ENCODE measurements at places on chromosomes 3 and 15.

DNA sequence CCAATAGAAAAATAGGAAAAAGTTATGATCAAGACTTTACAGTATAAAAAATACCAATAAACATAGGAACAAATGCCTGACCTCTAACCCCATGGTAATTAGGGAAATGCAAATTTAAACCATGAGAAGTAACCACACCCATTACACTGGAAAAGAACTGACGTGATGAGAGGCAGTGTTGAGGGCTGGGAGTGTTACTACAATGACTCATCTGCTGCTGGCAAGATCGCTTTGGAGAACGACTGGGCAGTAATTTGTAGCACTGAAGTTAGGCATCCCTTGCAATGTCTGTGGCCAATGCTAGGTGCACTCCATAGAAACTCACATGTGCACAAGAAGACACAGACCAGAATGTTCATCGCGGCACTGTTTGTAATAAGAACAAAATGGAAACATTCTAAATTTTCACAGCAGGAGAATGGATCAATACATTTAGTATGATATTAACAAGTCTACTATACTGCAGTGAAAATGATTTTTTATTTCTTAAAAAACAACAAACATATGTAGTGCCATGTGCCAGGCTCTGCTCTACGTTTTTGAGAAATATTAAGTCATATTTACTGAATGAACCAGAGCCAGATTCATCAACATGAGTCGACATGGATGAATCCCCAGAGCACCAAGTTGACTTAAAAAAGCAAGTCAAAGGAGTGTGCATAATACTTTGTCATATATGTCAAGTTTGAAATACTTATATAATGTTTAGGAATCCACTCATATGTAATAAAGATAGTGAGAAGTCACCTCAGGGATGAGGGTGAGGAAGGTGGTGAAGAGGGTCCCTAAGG is 37.6 kb upstream of the EPHB3 start:
- DNase-seq, result peak; percentile 43

- no peak for DNase-seq
Observed at GRCh38 chr15:64536244-64536836, 76.0 kb downstream of the ZNF609 start.

DNA sequence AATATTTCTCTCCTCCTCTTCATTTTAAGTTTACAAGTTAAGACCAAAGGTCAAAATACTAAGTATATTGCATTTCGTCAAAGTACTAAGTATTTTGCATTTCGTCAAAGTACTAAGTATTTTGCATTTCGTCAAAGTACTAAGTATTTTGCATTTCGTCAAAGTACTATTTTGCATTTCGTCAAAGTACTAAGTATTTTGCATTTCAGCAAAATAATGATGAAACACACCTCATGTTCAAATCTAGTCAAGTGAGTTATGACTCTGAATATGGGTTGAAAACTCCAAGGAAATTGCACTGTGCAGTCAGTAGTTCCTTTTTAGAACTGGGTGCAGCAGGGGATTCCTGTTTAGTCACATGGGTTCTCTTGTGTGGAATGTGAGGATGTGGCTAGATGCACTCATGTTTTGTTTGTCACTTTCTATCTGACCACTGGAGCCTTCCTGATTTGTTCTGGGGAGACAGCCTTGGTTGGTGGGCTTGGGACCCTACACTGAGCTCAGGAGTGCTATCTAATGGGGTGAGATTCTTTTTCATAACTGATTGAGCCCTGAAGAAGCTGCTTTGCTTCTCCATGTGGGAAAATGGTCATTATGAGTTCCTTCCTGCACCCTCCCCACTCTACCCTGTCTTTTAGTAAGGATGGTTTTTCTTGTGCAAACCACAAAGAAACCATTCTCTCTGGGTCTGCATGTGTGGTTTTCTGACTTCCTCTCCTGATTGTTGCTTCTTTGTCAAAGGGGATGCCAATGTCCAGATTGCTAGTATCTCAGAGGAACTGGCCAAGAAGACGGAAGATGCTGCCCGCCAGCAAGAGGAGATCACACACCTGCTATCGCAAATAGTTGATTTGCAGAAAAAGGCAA is 73.4 kb downstream of the CCK start:
- DNase-seq, result no peak

- peak; percentile 49 for DNase-seq
Observed at GRCh38 chr15:36905908-36906307, 194.4 kb downstream of the MEIS2 start.

DNA sequence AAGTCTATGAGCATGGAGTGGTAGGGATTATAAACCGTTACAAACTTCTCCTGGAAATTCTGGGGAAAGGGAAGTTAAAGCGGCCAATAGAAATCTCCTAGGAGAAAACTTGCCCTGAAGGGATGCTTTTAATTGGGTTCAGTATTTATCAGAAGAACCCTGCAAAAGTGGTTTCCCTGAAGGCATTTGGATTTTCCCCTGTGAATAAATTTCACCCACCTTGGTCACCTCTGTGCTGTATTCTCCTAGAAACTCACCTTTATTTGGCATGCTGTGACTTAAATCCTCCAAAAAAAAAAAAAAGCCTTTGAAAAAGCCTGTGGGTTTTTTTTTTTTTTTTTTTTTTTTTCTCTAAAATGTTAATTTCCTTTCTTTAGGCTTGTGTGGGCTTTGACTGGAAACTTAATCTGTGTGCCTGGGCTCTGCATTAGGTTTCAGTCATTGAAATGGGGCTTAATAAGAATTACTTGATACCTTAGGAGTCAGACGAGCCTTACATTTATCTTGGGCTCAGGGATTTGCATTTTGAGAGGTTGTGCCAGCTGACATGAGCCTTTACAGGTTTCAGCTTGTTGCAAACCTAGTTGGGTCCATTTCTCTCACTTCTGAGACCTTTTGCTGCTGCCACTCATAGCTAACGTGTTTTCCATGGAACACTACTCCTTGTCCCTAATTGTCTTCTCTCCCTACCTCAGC is 22.0 kb downstream of the TGFBR2 start:
- DNase-seq, result peak; percentile 2

GRCh38 chr3:12155264-12155663 is 3.4 kb downstream of the TIMP4 start:
- DNase-seq, result no peak

DNA sequence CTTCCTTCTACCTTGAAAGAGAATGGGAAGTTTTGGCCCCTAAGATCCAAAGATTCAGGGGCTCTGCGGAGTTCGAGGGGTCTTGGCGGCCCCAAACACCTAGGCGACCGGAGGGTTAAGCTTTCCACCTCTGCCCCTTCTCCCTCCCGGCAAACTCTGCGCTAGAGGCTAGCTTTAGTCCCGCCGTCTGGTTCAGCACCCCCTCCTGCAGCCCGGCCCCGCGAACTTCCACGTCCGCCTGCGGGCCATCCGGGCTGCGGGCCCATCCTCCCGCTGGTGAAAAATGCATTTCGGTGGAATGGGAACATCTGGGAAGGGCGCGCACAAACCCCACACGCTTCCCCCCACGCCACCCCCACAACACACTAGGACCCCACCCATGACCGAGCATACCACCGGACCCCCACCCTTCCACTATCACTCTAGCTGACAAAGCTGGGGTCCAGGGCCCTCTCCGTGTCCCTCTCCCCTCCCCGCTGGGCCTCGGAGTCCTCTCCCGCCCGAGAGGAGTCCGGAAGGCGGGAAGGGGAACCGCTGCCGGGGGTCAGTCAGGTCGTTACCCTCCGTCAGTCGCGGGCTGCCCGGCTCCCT is 1.0 kb downstream of the SHOX2 start:
- peak; percentile 36 for DNase-seq

GRCh38 chr3:125148016-125148812 is 64.3 kb downstream of the SLC12A8 start:
- DNase-seq, result no peak

DNA sequence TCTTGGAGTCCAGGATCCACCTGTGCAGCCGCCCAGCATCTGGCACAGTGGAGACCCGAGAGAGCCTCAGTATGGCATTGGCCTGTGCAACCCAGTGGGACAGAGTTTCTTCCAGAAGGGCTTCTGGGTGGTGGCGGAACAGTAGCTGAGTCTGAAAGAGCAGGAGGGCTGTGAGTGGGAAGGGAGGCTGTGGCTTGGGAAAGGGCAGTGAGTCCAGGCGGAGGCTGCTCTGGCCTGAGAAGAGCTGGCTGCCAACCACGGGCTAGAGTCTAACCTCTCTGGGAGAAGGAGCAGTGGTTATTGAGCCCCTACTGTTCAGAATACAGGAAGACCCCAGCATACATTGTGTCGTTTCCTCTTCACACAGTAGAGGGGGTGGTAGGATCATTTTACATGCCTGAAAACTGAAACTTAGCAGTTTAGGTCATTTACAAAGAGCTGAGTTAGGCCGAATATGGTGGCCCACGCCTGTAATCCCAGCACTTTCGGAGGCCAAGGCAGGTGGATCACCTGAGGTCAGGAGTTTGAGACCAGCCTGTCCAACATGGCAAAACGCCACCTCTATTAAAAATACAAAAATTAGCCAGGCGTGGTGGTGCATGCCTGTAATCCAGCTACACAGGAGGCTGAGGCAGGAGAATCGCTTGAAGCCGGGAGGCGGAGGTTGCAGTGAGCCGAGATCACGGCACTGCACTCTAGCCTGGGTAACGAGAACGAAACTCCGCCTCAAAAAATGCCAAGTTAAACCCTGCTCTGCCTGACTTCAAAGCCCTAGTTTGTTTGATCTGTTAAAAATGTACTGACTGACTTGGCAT is 3.2 kb downstream of the AEN start:
- peak; percentile 10 for DNase-seq

DNA sequence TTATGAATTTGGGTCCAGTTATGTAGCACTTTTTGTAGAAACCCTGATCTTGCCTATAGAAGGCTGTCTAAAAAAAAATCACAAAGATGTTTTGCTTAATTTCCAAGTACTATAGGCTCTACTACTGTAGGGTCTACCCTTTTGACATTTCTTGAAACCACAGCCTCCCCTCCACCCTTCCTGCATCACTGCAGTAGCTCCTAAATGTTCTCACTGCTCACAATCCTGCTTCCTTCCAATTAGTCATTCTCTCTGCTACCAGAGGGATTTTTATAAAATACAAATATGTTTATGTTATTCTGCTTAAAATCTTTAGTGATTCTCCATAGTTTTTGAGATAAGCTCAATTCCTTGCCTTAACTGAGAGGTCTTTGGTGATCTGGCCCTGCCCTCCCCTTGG is 114.0 kb downstream of the CYP19A1 start:
- DNase-seq, result no peak

- DNase-seq, result no peak
Observed at GRCh38 chr3:196938124-196938523, 4.2 kb downstream of the NCBP2 start.

DNA sequence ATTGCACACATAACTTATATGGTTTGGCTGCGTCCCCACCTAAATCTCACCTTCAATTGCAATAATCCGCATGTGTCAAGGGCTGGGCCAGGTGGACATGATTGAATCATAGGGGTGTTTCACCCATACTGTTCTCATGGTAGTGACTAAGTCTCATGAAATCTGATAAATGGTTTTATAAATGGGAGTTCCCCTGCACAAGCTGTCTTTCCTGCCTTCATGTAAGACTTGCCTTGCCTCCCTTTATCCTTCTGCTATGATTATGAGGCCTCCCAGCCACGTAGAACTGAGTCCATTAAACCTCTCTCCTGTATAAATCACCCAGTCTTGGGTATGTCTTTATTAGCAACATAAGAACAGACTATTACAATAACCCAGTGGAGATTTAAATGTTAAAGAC is 653.9 kb downstream of the ROBO1 start:
- peak; percentile 42 for DNase-seq

GRCh38 chr3:87227835-87228144 is 681 bp downstream of the CHMP2B start:
- peak; percentile 30 for DNase-seq

DNA sequence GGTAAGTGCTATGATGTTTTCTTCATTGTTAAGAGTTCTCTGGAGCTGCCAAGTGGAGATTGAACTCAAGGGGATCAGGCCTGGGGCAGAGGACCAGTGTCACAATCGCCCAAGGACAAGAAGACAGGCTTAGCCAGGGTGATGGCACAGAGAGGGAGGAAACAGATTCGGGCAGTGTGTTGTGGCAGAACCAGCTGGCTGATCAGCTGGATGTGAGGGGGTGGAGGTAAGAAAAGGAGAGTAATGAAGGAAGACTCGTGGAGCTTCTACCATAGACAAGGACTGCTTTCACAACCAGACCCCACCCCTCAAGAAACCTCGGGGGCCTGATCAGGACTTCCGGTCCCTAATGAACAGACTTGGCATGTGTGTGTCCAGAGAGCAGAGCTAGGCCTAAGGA is 60.9 kb upstream of the LINGO1 start:
- no peak for DNase-seq

DNA sequence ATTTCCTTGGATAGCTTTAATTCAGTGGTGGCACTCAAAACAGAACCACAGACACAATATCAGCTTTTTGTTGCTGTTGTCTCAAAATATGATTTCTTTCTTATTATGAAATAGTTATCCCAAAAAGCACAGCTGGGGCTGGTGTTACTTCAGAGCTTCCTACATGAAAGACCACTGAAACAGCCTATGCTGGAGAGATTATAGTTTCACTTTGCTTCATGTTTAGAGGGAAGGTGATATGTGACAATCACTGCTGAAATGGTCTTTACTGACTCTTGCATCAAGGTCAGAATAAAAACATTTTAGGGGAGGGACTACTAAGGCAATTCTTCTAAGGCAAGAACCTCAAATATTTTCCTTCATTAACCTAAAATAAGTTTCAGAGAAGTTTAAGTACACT is 190.7 kb downstream of the TNIK start:
- DNase-seq, result no peak

- DNase-seq, result no peak
Observed at GRCh38 chr15:63986751-63987341, 59.4 kb downstream of the DAPK2 start.

GRCh38 chr3:114057011-114057347 is 442 bp downstream of the QTRT2 start:
- DNase-seq, result peak; percentile 95

DNA sequence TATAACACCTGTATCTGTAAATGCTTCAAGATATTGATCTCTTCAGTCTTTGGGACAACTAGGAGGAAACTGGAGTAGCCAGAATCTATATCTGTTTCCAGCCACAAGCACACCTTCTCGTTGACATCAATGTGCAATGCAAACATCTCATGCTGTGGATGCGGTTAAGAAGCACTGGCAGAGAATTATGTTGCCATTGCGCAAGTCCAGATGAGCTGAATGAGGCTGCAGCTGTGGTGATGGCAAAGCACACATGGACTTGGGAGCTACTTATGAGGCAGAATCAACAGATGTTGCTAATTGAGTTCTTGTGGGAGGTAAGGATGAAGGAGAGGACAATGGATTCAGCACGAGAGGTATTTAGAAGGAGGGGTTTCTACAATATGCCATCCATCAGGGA is 90.9 kb downstream of the STRIT1 start:
- DNase-seq, result peak; percentile 40

- no peak for DNase-seq
Observed at GRCh38 chr3:142902356-142902755, 13.5 kb upstream of the PCOLCE2 start.

- DNase-seq, result no peak
Observed at GRCh38 chr3:28934126-28934813, 346.6 kb upstream of the RBMS3 start.
